ENCODE measurements at places on chromosomes 3 and 15. TPM values are rescaled to one million over a fixed set of nuclear protein-coding genes. Genes with fewer than 3 reads are reported as not detected.

Gene CEP19
- total RNA-seq, result 1.3 TPM

Gene ARPIN
- 13.4 TPM for total RNA-seq

Gene C3orf85
- not detected for total RNA-seq

Gene COL8A1
- total RNA-seq, result 35.8 TPM
